ENCODE measurements at places on chromosomes 13 and 19.

- no peak for DNase-seq
These were observed 561.7 kb downstream of the DIAPH3 start for GRCh38 chr13:59601993-59602392.

GRCh38 chr19:15249972-15250639 is 17.9 kb upstream of the EPHX3 start:
- no peak for DNase-seq

DNA sequence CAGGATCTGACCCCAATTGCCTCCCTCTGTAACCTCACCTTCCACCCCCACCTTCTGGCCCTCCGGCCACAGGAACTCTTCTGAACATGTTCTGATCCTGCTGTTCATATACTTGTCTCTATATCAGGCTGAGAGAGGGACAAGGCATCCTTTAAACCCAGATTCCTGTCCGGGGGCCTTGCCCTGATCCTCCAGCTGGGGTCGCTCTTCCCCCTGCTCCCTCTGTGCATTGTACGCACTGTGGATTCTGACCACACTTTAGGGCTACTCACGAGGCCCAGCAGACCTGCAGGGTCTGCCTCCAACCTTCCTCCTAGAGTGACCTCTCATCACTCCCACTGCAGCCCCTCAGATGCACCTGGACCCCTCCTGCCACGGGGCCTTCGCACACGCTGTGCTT is 269.3 kb downstream of the UQCRFS1 start:
- DNase-seq: no peak

DNA sequence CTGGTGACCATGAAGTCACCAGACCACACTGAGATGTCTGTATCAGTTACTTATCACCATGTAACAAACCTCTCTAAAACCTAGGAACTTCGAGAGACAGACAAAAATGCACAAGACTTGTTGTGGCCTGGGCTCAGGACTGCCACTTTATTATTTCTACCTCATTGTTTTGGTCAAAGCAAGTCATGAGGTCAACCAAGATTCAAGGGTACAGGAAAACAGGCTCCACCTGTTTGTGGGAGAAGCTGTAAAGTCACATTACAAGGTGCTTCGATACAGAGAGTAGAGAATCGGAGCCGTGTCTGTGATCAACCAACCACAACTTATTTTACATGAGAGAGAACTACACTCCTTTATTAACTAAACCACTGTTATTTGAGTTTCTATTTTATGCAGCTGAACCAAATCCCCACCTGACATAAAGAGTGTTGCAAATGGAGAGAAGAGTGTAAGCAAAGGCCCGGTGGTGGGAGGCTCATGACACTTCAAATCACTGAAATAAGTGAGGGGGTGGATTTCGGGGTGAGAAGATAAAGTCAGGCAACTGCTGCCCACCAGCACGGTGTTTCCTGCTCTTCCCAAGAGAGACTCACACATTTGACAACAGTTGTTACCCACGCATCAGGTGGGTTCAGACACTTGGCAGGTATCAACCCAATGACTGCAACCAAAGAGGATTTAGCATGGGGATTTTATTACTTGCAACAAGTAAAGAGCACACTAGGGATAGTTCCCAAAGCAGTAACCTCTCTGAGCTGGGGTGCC is 39.0 kb upstream of the IGSF23 start:
- no peak for DNase-seq

DNA sequence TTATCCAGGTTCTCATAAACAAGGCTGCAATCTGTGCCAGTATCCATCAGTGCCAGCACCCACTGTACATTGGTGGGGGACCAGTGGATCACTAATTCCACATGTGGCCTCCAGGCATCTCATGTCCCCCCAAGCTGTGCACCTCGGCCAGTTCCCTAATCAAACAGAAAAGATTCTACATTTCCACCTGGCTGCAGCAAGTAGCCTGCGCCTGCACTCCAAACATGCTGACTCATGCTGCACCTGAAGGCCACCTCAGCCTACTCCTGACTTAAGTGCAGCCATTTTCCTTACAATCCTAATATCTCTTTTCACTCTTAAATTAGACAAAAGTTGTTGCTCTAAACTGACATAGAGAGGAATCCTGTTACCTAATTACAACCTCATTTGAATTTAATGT is 729.4 kb upstream of the MIR17HG start:
- DNase-seq: no peak

- no peak for DNase-seq
These were observed 30.6 kb downstream of the DPF1 start for GRCh38 chr19:38193445-38193844.

DNA sequence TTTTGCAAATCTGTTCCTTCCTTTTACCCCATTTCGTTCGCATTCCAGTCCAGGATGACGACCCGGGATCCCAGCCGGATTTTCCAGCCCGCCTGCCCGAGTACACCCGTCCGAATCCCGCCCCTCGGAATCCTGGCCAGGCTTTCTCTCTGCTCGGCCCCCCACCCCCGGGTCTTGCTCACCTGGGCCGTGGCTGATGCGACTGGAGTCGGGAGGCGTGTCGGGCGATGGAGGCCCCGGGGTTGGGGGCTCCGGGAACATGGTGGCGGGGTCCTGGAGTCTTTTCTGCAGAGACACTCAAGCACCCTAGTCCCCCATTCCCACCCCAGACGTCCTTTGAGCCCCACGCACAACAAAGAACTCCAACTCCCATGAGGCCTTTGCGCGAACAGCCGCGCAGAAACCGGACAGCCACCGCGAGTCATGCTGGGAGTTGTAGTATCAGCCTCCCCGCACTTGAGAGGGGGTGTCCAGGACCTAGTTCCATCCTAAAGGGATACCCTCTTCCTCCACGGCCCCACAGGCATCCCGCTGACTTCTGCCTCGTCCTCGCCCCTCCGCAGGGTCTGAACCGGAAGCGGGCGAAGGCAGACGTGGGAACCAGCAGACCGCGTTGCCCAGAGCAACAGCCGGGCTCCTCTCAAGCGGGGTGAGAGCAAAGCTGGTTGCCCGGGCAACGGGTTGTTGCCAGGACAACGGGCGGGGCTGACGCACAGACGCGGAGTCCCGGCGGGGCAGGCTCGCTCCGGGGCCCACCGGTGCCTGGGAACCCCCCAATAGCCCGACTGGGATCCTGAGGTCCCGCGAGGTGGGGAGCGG is 1.1 kb downstream of the SYT5 start:
- DNase-seq: peak; percentile 83

Measured in NCI-H1417 treated with DMSO at 0.1 percent for 48 hours (cell line).